ENCODE measurements at places on chromosomes 13 and 19.

- H3K27ac ChIP-seq = no peak overlapping the region
- no peaks in the 10 kb centered on the region for H3K4me1 ChIP-seq
- no peak overlapping the region for H3K4me3 ChIP-seq
- H3K36me3 ChIP-seq = no peaks in the 10 kb centered on the region
- H3K27me3 ChIP-seq = no peaks in the 10 kb centered on the region
Measured at GRCh38 chr13:52975969-52976368, 52.6 kb upstream of the OLFM4 start.

GRCh38 chr13:107600971-107601370 lies 614.4 kb downstream of the LIG4 start:
- no peaks in the 10 kb centered on the region for H3K27me3 ChIP-seq
- no peak for DNase-seq
- H3K36me3 ChIP-seq = no peaks in the 10 kb centered on the region
- H3K27ac ChIP-seq = no peak overlapping the region

- H3K27ac ChIP-seq = no peak overlapping the region
- DNase-seq = no peak
- H3K4me1 ChIP-seq = peaks cover 3% of the 10 kb centered on the region
- no peaks in the 10 kb centered on the region for H3K27me3 ChIP-seq
Measured at GRCh38 chr19:14470031-14470876, 4.9 kb downstream of the PTGER1 start.

GRCh38 chr19:1302533-1303239 lies 17.0 kb downstream of the EFNA2 start:
- no peak overlapping the region for H3K4me3 ChIP-seq
- H3K27me3 ChIP-seq = no peaks in the 10 kb centered on the region
- H3K36me3 ChIP-seq = no peaks in the 10 kb centered on the region
- no peak overlapping the region for H3K27ac ChIP-seq
- no peaks in the 10 kb centered on the region for H3K4me1 ChIP-seq

DNA sequence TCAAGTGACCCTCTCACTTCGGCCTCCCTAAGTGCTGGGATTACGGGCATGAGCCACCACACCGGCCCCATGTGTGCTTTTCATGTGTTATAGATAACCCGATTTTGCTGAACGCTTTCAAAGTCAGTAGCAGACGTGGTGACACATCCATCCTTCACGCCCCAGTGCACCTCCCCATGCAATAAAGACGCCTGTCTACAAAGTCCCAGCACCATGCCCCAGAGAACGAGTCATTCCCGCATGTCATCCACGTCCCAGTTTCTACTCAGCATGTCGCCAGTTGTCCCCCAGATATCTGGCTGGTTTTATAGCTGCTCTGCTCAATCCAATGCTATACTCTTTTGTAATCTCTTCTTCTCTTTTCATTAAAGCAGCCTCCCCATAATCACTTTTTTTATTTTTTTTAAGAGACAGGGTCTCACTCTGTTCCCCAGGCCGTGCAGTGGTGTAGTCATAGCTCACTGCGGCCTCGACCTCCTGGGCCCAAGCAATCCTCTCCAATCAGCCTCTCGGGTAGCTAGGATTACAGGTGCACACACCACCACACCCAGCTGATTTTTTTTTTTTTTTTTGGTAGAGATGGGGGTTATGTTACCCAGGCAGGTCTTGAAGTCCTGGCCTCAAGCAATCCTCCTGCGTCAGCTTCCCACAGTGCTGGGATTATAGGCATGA lies 42.5 kb downstream of the DNM2 start:
- H3K36me3 ChIP-seq = no peaks in the 10 kb centered on the region
- H3K27me3 ChIP-seq = no peaks in the 10 kb centered on the region
- DNase-seq = no peak

All from Panc1 (cell line).